ENCODE measurements at places on chromosomes 12 and 14. TPM values are rescaled to one million over a fixed set of nuclear protein-coding genes. Genes with fewer than 3 reads are reported as not detected.

Gene BIN2
- total RNA-seq = 1.7 TPM

Gene CLEC9A
- total RNA-seq = not detected

Gene CCDC38
- 0.23 TPM for total RNA-seq

Gene OAS2
- 35.6 TPM for total RNA-seq

Gene TSPAN19
- not detected for total RNA-seq

Gene GLIPR1L1
- total RNA-seq = not detected

Gene TBX5
- 2.4 TPM for total RNA-seq

Gene BATF
- total RNA-seq = 6.0 TPM

Gene TMEM120B
- total RNA-seq = 2.7 TPM

Gene KCNH3
- total RNA-seq = not detected

Gene RTL1
- total RNA-seq = not detected

Gene NUAK1
- 1.3 TPM for total RNA-seq

Gene CD163L1
- 0.61 TPM for total RNA-seq

Gene KRT75
- not detected for total RNA-seq

Data from esophagus squamous epithelium (tissue), 5 donors.